ENCODE measurements at places on chromosomes 1 and 21.

GRCh38 chr1:173062150-173062938, 11.6 kb upstream of the TNFSF18 start:
- H3K27me3 ChIP-seq = no peaks in the 10 kb centered on the region
- no peaks in the 10 kb centered on the region for H3K36me3 ChIP-seq
- H3K4me3 ChIP-seq = no peak overlapping the region
- no peaks in the 10 kb centered on the region for H3K4me1 ChIP-seq
- no peak for DNase-seq

- no peak overlapping the region for H3K27ac ChIP-seq
- H3K4me1 ChIP-seq = no peaks in the 10 kb centered on the region
- no peak for DNase-seq
- no peaks in the 10 kb centered on the region for H3K27me3 ChIP-seq
- H3K4me3 ChIP-seq = no peak overlapping the region
Measured at GRCh38 chr1:100883963-100884362, 10.7 kb downstream of the EXTL2 start.

DNA sequence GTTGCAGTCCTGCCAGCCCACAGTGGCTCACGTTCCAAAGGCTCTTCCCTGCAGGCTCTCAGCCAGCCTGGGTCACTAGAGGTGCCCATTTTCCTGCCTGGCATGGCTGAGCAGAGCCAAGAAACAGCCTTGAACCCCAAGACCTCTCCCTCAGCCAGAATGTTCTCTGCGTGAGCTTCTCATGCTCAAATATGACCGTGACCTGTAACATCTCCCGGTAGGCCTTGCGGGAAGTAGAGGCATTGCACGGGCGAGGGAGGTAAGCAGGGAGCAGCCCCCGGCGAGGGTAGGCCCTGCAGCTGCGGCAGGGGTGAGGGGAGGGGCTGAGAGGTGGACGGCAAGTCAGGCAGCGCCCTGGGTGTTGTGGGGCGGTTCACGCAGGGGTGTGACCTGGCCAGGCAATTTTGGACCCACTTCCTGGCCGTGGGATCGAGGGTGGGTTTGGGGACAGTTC, 20.0 kb downstream of the RRP1 start:
- H3K4me3 ChIP-seq = no peak overlapping the region
- H3K27ac ChIP-seq = no peak overlapping the region

- H3K27me3 ChIP-seq = peaks cover 14% of the 10 kb centered on the region
- H3K4me1 ChIP-seq = peaks cover 7% of the 10 kb centered on the region
- DNase-seq = no peak
- no peak overlapping the region for H3K27ac ChIP-seq
- H3K36me3 ChIP-seq = no peaks in the 10 kb centered on the region
Measured at GRCh38 chr1:1428174-1428573, 7.1 kb upstream of the ANKRD65 start.

GRCh38 chr1:5742032-5742431, 250.2 kb downstream of the NPHP4 start:
- H3K27me3 ChIP-seq = peaks cover 3% of the 10 kb centered on the region
- H3K4me1 ChIP-seq = no peaks in the 10 kb centered on the region
- H3K36me3 ChIP-seq = no peaks in the 10 kb centered on the region
- H3K27ac ChIP-seq = no peak overlapping the region

DNA sequence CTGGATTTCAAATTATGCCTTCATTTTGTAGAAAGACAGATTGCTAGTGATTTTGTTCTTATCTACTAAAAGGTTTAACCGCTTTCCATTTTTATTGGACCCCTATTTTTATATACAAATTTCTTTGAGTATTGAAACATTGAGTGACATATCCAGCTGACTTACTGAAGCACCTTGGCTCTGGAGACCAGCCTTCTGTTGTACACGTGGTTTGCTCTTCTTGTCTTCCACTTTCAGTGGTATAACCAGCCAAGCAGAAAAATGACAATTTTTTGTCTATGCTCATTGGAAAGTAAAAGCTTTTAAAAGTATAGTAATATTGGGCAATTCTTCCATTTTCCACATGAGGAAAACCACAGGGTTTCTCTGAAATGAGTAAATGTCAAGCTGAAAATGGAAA, 4.4 kb downstream of the F13B start:
- H3K4me1 ChIP-seq = no peaks in the 10 kb centered on the region
- no peaks in the 10 kb centered on the region for H3K36me3 ChIP-seq
- H3K4me3 ChIP-seq = no peak overlapping the region

DNA sequence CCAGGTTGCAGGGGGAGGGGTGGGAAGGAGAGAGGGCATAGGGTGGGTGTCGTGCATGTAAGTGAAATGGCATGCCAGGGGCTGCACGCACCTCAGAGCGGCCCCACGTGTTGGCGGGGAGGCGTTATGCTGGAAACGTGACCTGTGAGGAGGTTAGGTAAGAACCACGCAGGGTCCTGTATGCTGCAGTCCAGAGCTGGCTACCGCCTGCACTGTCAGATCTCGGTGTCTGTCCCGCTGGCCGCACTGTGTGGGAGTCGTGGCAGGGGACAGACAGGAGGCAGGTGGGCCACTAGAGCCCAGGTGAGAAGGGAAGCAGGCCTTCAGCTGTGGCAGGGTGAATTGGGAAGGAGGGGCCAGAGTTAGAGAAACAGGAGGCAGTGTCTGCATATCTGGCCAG, 79.7 kb downstream of the GALNT2 start:
- no peak overlapping the region for H3K27ac ChIP-seq
- no peak overlapping the region for H3K4me3 ChIP-seq
- DNase-seq = no peak
- H3K4me1 ChIP-seq = no peaks in the 10 kb centered on the region

GRCh38 chr1:184299406-184299790, 87.4 kb upstream of the C1orf21 start:
- no peak for DNase-seq
- H3K27ac ChIP-seq = no peak overlapping the region
- no peaks in the 10 kb centered on the region for H3K36me3 ChIP-seq
- H3K27me3 ChIP-seq = no peaks in the 10 kb centered on the region
- H3K4me1 ChIP-seq = no peaks in the 10 kb centered on the region
- H3K4me3 ChIP-seq = no peak overlapping the region

DNA sequence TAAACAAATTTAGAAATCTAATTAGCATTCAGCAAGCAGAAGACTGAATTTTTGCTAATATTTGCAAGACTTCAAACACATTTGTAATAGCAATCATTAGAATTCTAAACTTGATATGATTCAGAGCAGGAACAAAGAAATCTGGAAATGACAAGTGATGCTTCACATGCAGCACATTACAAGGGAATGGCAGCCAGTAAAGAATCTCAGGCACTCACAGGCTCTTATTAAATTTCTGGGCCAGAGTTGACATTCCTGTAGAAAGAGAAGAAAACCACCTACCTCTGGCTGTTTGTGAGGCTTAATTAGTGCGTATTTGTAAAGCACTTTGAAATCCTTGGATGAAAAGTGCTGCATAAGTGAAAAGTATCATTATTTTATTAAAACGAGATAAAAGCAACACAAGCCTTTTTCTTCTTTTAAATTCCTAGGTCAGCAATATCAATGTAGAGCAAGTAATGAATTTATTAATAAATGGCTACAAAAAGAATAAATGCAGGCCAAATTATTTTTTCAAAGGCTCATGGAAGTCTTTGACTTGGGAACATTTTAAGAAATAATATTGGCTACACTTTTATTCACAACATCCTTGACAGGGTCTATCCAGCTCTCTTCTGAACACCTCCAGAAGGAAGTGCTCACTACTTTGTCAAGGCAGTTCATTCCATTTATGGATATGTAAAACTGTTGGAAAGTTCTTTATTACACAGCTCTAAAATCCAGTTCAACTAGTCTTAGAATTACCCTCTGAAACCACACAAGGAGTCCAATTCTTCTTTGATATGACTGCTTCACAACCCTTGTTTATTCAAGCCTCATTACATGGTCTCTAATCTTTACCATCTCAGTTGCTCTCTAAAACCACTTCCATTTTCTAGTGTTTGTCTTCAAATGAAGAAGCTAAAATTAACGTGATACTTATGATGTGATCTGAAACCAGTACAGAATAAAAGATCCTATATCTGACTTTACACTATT, 32.1 kb upstream of the SCYL3 start:
- no peaks in the 10 kb centered on the region for H3K27me3 ChIP-seq
- no peak overlapping the region for H3K27ac ChIP-seq
- H3K4me3 ChIP-seq = no peak overlapping the region
- no peaks in the 10 kb centered on the region for H3K4me1 ChIP-seq

GRCh38 chr1:153957744-153958110, 685 bp downstream of the CRTC2 start:
- no peaks in the 10 kb centered on the region for H3K27me3 ChIP-seq
- H3K36me3 ChIP-seq = peaks cover 27% of the 10 kb centered on the region
- peak overlapping the region; percentile 91 for H3K4me3 ChIP-seq
- peak; percentile 38 for DNase-seq

GRCh38 chr1:98962156-98962555, 42.5 kb downstream of the PLPPR5 start:
- no peaks in the 10 kb centered on the region for H3K4me1 ChIP-seq
- H3K27ac ChIP-seq = no peak overlapping the region
- no peaks in the 10 kb centered on the region for H3K36me3 ChIP-seq
- no peak overlapping the region for H3K4me3 ChIP-seq
- H3K27me3 ChIP-seq = no peaks in the 10 kb centered on the region
- DNase-seq = no peak

- H3K4me1 ChIP-seq = no peaks in the 10 kb centered on the region
- H3K27ac ChIP-seq = no peak overlapping the region
- no peak overlapping the region for H3K4me3 ChIP-seq
- no peak for DNase-seq
- no peaks in the 10 kb centered on the region for H3K27me3 ChIP-seq
Measured at GRCh38 chr1:7263021-7263960, 478.0 kb downstream of the CAMTA1 start.

- no peak for DNase-seq
- H3K36me3 ChIP-seq = no peaks in the 10 kb centered on the region
- no peak overlapping the region for H3K4me3 ChIP-seq
- no peaks in the 10 kb centered on the region for H3K27me3 ChIP-seq
- no peaks in the 10 kb centered on the region for H3K4me1 ChIP-seq
Measured at GRCh38 chr21:15932726-15933125, 202.9 kb downstream of the USP25 start.

GRCh38 chr1:149945206-149945605, 8.5 kb upstream of the MTMR11 start:
- H3K4me1 ChIP-seq = no peaks in the 10 kb centered on the region
- H3K27ac ChIP-seq = no peak overlapping the region
- no peak for DNase-seq
- H3K36me3 ChIP-seq = peaks cover 17% of the 10 kb centered on the region

DNA sequence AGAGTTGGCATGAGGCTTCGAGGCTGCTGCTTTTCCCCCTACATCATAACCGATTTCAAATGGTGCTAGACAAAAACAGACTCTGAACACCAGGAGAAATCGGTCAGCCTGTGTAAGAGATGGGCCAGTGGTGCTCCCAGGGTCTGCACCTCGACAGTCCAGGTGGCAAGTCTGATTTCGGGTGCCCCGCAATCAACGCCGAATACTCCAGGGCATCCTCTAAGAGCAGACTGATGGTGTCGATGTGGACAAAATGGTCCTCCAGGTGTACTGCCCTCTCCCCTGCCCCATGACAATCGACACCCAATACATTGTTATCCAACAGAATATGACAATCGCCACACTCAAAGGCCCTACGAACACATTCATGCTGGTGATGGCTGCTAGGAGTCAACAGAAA, 50.0 kb downstream of the CD46 start:
- no peak overlapping the region for H3K27ac ChIP-seq
- H3K36me3 ChIP-seq = peaks cover 35% of the 10 kb centered on the region
- H3K4me1 ChIP-seq = peaks cover 26% of the 10 kb centered on the region
- no peak for DNase-seq
- H3K27me3 ChIP-seq = no peaks in the 10 kb centered on the region
- H3K4me3 ChIP-seq = no peak overlapping the region

DNA sequence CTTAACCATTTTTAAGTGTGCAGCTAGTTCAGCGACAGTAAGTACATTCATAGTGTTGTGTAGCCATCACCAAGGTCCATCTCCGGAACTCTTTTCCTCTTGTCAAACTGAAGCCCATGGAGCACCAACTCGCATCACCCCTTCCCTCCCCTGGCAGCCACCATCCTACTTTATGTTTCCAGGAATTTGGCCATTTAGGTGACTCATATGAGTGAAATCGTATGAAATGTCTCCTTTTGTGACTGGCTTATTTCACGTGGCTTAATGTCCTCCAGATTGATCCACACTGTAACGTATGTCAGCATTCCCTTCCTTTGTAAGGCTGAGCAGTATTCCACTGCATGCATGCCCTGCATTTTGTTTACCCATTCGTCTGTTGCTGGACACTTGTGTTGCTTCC, 2.5 kb downstream of the COL6A2 start:
- no peaks in the 10 kb centered on the region for H3K36me3 ChIP-seq
- H3K4me1 ChIP-seq = peaks cover 7% of the 10 kb centered on the region
- DNase-seq = no peak
- peaks cover 3% of the 10 kb centered on the region for H3K27me3 ChIP-seq

DNA sequence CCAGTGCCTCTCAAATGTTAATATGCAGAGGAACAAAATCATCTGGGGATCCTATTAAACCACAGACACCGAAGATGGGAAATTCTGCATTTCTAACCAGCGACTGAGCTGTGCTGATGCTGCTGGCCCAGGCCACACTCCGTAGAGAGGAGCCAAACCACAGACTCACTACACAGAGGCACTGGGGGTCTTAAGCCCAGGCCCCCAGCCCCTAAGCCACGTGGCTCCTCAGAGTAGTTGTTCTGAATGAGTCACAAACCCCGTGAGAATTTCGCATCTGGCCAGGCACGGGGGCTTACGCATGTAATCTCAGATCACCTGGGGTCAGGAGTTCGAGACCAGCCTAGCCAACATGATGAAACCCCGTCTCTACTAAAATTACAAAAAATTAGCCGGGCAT, 2.8 kb upstream of the CELA2A start:
- H3K36me3 ChIP-seq = no peaks in the 10 kb centered on the region
- H3K27me3 ChIP-seq = no peaks in the 10 kb centered on the region
- no peaks in the 10 kb centered on the region for H3K4me1 ChIP-seq
- no peak for DNase-seq
- no peak overlapping the region for H3K4me3 ChIP-seq
- no peak overlapping the region for H3K27ac ChIP-seq

- H3K27ac ChIP-seq = no peak overlapping the region
- H3K27me3 ChIP-seq = no peaks in the 10 kb centered on the region
- DNase-seq = no peak
- no peaks in the 10 kb centered on the region for H3K4me1 ChIP-seq
- H3K4me3 ChIP-seq = no peak overlapping the region
Measured at GRCh38 chr1:110235834-110236682, 25.9 kb downstream of the KCNC4 start.

DNA sequence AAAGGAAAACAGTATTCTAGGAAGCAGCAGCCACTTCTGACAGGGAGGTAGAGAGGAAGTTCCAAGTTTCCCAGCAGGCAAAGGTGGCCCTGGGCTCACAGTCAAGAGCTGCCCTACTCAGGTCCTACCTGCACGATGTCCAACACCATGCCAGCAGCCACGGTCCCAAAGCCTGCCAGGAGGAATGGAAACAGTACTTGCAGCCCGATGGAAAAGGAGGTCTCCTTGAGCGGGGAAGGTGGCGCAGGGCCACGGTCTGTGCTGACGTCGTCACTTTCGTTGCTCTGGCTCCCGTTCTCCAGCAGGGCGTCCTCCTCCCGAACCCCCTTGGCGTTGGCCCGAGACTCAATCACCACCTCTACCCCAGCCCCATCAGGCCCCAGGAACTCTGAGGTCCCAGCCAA, 3.1 kb downstream of the SLC41A1 start:
- peaks cover 8% of the 10 kb centered on the region for H3K36me3 ChIP-seq
- no peaks in the 10 kb centered on the region for H3K27me3 ChIP-seq
- H3K4me1 ChIP-seq = peaks cover 44% of the 10 kb centered on the region

GRCh38 chr1:202240956-202241355, 47.4 kb downstream of the LGR6 start:
- H3K27ac ChIP-seq = no peak overlapping the region
- no peaks in the 10 kb centered on the region for H3K27me3 ChIP-seq
- H3K4me1 ChIP-seq = no peaks in the 10 kb centered on the region
- DNase-seq = no peak
- H3K4me3 ChIP-seq = no peak overlapping the region

GRCh38 chr1:181486098-181486420, 2.7 kb downstream of the CACNA1E start:
- no peaks in the 10 kb centered on the region for H3K36me3 ChIP-seq
- H3K4me3 ChIP-seq = no peak overlapping the region
- no peaks in the 10 kb centered on the region for H3K4me1 ChIP-seq
- no peak for DNase-seq
- no peak overlapping the region for H3K27ac ChIP-seq
